Activated CD4-positive, alpha-beta memory T cell treated with anti-CD3 and anti-CD28 coated beads, Interleukin-2, amount 10 ng/mL, durations not matched to agents 7 days and 5 days (primary cell): ENCODE measurements at places on chromosomes 1 and 21. TPM values are rescaled to one million over a fixed set of nuclear protein-coding genes. Genes with fewer than 3 reads are reported as not detected.

TNFRSF9 gene
- total RNA-seq, result 8.0 TPM

DNA sequence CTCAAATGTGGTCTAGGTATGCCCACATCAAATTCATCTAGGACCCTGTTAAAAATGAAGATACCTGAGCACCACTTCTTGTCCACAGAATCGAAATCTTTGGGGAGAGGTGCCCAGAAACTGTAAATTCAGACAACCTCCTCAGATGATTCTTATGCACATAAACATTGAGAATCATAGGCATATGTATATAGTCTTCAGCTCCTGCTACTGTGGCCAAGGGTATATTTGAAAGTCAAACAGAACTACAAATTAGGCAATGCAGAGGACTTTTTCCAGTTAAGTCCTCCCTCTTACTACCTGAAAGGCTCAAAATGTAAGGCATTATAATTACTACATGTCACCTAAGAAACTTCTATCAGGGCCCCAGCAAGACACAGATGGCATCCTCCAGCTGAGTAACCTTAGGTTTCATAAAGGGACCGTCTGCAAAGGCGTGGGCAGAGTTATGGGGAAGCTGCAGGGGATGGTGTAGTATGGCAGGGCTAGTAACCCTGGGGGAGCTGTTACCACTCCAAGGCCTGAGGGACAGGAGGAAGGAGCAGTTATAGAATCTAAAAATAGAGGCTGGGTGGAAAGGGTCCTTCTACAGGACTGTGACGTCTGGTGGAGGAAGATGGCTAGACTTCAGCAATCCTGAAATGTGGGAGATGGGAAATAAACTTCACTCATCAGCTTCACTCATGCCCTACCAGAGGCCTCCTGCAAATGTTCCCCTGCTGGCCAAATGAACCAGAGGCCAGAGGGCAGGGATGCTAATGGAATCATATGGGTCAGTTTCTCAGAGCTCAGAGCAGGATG, 46.3 kb downstream of the DAB1 start:
- H3K27me3 ChIP-seq, result no peaks in the 10 kb centered on the region
- no peaks in the 10 kb centered on the region for H3K4me1 ChIP-seq
- H3K4me3 ChIP-seq, result no peak overlapping the region

DNA sequence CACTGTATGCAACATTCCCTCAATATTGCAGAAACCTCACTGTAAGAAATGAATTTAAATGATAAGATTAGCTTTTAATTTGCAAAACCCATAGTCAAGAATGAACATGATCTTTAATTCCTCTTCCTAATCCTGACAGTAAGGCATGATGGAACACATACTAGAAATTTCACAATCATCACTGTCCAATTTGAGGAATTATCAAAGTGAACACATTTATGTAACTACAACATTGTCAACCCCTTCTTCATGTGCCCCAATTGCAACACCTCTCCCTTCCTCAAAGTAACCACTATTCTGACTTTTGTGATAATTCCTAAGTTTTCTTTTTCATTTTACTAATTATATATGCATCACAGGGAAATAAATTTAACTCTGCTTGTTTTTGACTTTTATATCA, 103.1 kb downstream of the LHX8 start:
- no peaks in the 10 kb centered on the region for H3K4me1 ChIP-seq
- no peak overlapping the region for H3K27ac ChIP-seq
- no peaks in the 10 kb centered on the region for H3K36me3 ChIP-seq

GRCh38 chr1:231856894-231857293, 230.3 kb downstream of the DISC1 start:
- H3K4me3 ChIP-seq, result no peak overlapping the region
- DNase-seq, result no peak
- H3K36me3 ChIP-seq, result no peaks in the 10 kb centered on the region
- no peaks in the 10 kb centered on the region for H3K27me3 ChIP-seq

GRCh38 chr1:180793451-180793850, 119.2 kb upstream of the KIAA1614 start:
- DNase-seq, result no peak
- H3K36me3 ChIP-seq, result peaks cover 7% of the 10 kb centered on the region
- H3K27me3 ChIP-seq, result no peaks in the 10 kb centered on the region

DNA sequence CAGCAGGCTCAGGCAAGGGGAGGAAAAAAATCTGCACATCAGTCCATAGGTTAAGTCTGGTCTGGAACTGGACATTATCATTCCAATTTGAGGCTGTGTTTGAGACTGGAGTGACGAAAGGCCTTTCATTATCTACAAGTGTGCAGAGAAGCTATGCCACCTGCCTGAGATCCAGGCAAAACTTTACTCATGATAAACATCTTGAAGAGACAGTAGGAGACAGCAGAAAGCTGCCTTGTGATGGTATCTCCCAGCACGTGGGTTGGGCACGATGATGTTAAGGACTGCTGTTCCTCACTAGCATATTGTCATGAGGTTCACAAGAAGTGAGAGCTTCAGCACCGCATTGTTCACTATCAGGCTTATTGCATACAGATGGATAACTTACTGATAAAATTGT, 126.4 kb downstream of the PLXNA2 start:
- no peak for DNase-seq
- no peak overlapping the region for H3K27ac ChIP-seq
- H3K4me1 ChIP-seq, result no peaks in the 10 kb centered on the region
- peaks cover 11% of the 10 kb centered on the region for H3K27me3 ChIP-seq

- H3K36me3 ChIP-seq, result no peaks in the 10 kb centered on the region
- no peak overlapping the region for H3K4me3 ChIP-seq
- DNase-seq, result no peak
- H3K4me1 ChIP-seq, result no peaks in the 10 kb centered on the region
- no peak overlapping the region for H3K27ac ChIP-seq
Observed at GRCh38 chr1:78240755-78241154, 195.0 kb downstream of the GIPC2 start.

CLDN14 gene
- total RNA-seq, result not detected
